CD4-positive, alpha-beta T cell treated with Interleukin-17A for 4 hours (primary cell): ENCODE measurements at places on chromosomes 1 and 21.

GRCh38 chr1:20358761-20359263 lies 68.1 kb downstream of the VWA5B1 start:
- no peak for DNase-seq

GRCh38 chr21:38352536-38353219 lies 95.9 kb downstream of the KCNJ15 start:
- DNase-seq, result peak; percentile 74

GRCh38 chr21:27475363-27475955 lies 508.6 kb upstream of the ADAMTS5 start:
- DNase-seq, result no peak

- DNase-seq, result no peak
Observed at GRCh38 chr1:210072129-210072528, 134.1 kb downstream of the SYT14 start.

- DNase-seq, result no peak
Observed at GRCh38 chr1:32538887-32539583, at the start of gene ZBTB8A. TSS of gene ZBTB8A (plus strand) at chr1:32539427. CDS start at chr1:32592932, 53,505 bp downstream.

GRCh38 chr1:17423781-17424245 lies 15.7 kb downstream of the RCC2 start:
- DNase-seq, result no peak

DNA sequence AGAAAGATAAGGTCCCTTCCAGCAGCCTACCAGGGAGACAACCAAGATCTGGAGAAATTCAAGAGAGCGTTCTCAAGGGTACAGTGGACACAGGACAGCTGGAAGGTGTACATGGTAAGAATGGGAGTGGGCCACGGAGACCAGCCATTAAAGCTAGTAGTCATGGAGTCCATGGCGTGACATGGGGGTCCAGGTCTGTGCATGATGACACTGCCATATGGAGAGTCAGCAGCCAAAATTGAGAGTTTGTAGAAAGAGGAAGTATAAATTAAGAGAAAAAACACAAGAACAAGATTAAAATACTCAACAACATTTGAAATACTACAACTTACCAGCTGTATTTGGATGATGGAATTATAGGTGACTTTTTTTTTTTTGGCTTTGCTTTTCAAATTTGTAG lies 7.9 kb upstream of the LORICRIN start:
- DNase-seq, result no peak

DNA sequence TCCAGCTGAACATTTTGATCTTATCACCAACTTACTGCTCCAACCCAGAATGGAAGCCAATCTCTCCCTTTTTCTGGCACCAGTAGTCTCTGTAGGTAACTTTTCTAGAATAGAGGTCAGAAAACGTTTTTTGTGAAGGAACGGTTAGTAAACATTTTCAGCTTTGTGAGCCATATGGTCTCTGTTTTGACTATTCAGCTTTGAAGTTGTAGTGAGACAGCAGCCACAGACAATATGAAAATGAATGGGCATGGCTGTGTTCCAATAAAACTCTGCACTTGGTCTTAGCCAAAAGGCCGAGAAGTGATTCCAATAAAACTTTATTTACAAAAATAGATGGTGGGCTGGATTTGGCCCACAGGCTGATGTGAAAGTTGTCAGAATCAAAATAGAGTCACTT lies 28.9 kb downstream of the MAP10 start:
- DNase-seq, result no peak

GRCh38 chr1:63537940-63538339 lies 14.6 kb downstream of the EFCAB7 start:
- DNase-seq, result no peak
